Right lung (tissue), 10 donors: ENCODE measurements at places on chromosomes 13 and 19.
A peak's percentile ranks its signal among the peaks of the same experiment; 100 is the strongest.

GRCh38 chr13:113152984-113153809, 5.3 kb upstream of the PROZ start:
- DNase-seq, result peak; percentile 29

DNA sequence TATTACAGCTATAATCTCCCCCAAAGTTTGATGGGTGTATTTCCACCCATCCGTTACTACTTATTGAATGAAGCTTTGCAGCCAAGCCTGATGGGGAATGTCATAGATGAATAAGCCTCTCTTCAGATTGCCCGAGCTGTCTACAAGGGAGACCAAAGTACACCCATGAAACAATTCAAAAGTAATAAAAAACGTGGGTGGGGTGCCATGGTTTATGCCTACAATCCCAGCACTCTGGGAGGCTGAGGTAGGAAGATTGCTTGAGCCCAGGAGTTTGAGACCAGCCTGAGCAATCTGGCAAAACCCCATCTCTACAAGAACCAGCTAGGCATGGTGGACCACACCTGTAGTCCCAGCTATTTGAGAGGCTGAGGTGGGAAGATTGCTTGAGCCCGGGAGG, 419.2 kb downstream of the FGF9 start:
- no peak for DNase-seq

DNA sequence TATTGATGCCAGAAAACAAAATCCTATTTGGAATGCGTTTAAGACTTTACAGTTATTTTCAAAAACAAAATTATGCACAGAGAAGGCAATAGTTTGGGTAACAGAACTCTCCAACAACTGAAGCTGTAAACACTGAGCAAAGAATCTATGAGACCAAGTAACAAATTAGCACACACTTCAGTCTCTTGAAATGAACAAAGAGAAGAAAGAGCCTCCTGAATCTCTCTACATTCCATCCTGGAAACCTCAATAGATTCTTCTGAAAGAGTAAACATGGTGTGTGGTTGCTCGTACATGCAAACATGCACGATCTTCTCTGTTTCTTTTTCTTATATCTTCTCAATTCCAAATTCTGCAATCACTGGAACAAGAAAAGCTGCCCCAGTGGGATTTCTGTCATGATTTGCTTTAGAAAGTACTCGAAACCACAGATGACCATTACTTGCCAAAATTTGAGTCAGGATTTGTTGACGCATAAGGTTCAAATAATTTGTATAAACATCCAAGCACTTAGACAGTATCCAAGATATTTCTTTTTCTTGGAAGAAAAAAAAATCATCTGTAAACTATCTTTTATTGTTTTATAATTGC, 137.9 kb upstream of the DACH1 start:
- no peak for DNase-seq

DNA sequence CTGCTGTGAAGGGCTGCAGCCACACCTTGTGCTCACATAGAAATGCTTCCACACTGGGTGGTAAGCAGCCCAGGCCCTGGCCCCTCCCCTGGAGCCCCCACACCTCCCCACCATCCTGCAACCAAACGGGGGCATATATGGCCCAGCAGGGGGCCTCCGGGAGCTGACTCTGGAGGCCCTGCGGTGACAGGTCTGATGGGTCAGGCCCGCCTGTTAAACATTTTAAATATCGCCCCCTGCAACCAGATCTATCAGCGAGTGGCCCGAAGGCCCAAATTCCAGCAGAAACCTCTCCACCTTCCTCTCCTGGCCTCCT, 48.0 kb upstream of the KATNAL1 start:
- no peak for DNase-seq

- peak; percentile 19 for DNase-seq
These were observed 1.1 kb downstream of the PPP1R12C start for GRCh38 chr19:55116232-55116858.
